ENCODE measurements at places on chromosomes 11 and 22.

GRCh38 chr22:40328546-40329456, 17.5 kb upstream of the ADSL start:
- no peak for DNase-seq

DNA sequence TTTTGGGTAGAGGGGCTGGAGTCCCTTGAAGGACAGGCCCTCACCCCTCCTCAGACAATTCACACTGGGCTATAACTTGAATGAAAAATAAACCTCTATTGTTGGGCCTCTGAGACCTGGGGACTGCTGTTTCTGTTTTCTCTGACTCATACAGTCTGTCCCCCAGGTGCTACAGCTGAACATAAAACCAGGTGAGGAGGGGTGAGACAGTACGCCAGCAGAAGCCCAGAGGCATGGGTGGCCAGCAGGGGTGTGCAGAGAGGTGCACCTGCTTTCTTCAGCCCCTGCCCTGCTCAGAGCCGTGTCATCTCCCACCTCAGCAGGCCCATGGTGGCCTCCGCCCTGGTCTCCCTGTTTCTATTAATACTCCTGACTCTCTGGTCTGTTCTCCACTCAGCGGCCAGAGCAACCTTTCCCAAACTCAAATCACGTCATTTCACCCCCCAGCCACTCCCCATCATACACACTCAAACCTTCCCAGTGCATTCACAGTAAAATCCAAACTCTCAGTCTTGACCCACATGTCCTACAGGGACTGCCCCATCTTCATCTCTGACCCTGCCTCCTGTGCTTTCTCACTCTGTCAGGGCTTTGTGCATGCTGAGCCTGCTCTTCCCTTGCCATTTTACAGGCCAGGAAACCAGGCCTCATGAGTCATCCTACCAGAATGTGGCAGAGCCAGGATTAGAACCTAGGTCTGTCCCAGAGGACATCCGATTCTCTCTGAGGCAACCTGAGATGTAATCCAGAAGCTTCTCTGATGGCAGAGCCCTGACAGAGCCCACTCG, 5.4 kb upstream of the IL2RB start:
- DNase-seq, result no peak

- DNase-seq, result no peak
Observed at GRCh38 chr22:23227380-23227779, 47.1 kb downstream of the BCR start.

GRCh38 chr22:31346255-31346732, at the start of gene PATZ1:
Gene PATZ1 (minus strand): TSS chr22:31346346. CDS start chr22:31345602, 744 bp downstream.
- DNase-seq, result peak; percentile 80

GRCh38 chr11:130144861-130145281, 14.7 kb upstream of the ST14 start:
- no peak for DNase-seq

DNA sequence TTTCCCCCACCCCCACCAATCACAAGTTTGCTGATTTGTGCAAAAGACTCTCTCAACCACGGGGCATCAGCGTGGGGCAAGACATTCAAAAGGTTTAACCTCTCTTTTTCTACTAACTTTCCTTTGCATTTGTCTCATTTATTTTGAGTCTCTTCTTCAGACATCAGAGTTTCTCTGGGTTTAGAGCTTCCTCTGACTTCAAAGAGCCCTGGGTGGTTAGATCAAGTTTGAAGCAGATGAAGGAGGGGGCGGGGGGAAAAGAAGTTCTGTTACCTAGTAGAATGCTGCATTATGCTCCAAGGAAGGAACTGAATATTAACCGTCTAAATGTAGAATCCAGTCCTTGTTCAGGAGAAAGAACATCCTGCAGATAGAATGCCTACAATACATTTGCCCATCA, 24.5 kb downstream of the GAS2 start:
- no peak for DNase-seq

DNA sequence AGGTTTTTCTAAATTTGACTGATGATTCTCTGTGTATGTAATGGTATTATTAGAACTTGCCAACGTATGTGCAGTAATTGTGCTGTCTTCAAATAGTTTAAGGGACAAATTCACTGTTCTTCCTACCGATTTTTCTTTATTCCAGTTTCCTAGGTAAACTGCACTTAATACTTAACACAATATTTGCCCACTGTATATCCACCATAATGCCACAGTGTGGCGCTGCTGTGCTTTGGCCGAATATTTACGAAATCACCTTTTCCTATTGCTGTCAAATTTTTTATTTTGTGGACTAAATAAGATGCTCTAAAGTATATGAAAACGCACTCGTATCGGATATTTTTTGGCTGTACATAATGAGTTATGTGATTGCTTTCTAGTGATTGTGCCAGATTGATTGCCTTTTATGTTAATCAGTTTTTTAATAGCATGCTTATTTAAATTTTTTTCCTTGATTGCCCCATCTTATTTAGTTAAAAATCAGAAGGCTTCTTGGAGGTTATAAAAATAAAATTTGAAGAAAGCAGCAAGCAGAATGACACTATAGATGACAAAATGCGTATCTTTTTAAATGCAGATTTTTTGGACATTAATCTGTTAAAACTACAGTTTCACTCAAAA, 10.5 kb downstream of the AASDHPPT start:
- DNase-seq, result no peak

GRCh38 chr11:66408488-66409214, 12.2 kb upstream of the NPAS4 start:
- DNase-seq, result peak; percentile 73

GRCh38 chr11:73265278-73265810, 6.8 kb upstream of the P2RY6 start:
- no peak for DNase-seq

- no peak for DNase-seq
Observed at GRCh38 chr11:47668665-47669064, 26.3 kb upstream of the MTCH2 start.

GRCh38 chr11:2099516-2100349, 39.5 kb downstream of the IGF2 start:
- no peak for DNase-seq

GRCh38 chr11:119982517-119983239, 155.2 kb downstream of the TRIM29 start:
- no peak for DNase-seq

DNA sequence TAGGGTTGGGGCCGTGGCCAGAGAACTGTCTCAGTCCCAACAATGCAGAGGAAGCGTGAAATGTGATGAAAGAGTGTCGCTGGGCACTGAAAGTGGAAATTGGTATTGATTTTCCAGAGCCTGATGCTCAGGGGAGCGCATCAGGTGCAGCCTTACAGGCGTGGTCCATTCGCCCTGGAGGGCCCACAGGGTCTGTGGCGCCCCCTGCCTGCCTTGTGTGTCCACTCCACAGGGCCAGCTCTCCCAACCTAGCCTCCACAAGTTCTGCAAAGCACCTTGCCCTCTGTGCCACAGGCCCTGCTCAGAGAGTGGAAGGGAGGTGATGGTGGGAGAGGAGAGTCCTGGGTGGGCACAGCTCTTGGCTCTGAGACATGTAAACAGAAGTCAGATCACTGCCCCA, 54.9 kb upstream of the LMO1 start:
- DNase-seq, result no peak

DNA sequence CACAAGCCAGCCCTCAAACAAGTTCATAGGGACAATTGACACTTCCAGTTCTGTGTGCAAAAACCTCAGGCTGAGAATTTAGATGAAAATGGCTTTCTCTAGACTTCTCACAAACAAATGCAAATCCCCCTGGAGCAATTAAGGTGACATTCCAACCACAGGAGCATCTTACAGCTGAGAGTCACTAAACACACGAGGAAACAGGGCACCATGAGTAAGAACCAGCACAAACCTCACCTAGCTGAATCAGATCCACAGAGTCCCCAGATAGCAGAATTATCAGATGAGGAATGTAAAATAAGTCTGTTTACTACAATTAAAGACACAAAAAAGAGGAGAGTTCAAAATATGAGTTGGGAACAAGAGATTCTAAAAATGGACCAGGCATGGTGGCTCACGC, 51.5 kb downstream of the RTL6 start:
- no peak for DNase-seq

DNA sequence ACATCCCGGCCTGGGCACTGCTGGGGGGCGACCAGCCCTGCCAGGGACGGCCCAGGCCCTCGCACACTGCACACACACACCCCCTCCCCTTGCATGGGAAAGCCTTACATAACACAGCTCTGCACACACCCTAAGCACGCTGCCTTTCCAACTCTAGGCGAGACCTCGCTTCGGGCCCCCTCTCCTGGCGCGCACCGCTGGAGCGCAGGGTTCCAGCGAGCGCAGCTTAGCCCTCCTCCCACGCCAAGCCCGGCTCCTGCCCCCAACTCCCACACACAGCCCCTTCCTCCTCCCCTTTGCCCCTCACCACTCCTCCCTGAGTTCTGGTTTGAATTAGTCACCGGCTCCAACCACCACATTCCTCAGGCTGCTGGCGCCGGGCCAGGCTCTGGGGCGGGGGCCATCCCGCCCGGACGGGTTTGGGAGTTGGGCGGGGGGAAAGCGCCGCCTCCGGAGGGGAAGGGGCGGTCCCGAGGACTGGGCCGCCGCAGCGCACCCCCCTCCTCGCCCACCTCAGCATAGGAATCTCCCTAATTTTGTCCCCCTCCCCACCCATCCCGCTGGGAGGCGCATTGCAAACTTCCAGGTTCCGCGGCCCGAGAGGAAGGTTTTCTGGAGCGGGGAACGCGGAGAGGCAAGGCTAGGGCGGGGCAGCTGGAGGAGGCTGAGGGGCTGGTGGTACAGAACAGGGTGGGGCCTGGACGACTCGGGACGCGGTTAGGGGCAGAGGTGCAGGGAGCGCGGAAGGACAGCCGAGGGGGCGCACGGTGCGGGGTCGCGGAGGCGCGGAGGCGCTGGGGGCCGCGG, 966 bp downstream of the AHNAK start:
- peak; percentile 73 for DNase-seq

DNA sequence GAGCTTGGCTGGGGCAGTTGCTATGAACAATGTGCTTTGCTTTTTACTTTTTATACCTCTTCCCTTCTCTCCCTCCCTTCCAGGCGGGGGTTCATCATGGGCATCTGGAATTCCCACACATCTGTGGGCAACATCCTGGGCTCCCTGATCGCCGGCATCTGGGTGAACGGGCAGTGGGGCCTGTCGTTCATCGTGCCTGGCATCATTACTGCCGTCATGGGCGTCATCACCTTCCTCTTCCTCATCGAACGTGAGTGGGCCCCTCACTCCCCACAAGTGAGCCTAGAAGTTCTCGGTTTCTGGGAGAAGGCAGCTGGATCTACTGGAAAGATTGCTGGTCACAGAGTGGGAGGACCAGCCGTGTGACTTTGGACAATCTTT, 17.4 kb downstream of the SLC37A2 start:
- no peak for DNase-seq

DNA sequence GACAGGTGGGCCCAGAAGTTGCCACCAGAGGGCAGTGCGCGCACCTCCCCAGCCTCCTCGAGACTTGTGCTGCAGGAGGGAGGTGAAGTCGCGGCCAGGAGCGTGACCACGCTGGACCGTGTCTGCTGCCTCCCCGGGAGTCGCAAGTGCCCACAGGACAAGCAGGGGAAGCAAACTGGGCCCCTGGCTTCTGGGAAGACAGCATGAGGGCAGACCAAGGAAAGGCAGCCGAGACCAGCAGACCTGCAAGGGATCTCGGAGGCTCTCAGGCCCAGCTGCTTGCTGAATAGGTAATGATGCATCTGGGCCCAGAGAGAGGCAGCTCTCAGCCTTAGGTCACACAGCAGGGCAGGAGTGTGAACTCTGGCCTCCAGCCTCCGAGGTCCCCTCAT, 17.0 kb upstream of the IL2RB start:
- peak; percentile 47 for DNase-seq

- DNase-seq, result no peak
Observed at GRCh38 chr11:102473543-102473942, 21.0 kb upstream of the TMEM123 start.

DNA sequence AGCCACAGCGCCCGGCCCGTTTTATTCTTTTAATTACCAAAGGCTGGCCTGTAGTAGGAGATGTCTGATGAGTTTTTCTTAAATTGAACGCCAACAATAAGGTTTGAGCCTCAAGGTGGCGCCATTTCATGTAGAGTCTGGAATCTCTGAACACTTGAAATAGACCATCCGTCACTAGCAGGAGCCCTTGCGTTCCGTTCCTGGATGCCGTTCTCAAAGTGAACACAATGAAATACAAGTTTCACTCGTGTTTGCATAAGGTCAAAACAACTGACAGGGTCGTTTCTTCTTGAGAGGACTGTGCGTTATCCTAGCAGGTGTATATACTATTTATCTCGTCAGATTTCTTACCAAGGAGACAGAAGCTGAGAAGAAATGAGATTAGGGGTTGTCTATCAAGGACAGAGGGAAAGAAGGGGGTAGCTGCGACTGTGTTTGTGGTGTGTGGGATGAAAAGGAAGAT, 18.7 kb upstream of the SCGB1D1 start:
- DNase-seq, result peak; percentile 16

- DNase-seq, result no peak
Observed at GRCh38 chr22:17284888-17285287, 65.7 kb upstream of the ADA2 start.

DNA sequence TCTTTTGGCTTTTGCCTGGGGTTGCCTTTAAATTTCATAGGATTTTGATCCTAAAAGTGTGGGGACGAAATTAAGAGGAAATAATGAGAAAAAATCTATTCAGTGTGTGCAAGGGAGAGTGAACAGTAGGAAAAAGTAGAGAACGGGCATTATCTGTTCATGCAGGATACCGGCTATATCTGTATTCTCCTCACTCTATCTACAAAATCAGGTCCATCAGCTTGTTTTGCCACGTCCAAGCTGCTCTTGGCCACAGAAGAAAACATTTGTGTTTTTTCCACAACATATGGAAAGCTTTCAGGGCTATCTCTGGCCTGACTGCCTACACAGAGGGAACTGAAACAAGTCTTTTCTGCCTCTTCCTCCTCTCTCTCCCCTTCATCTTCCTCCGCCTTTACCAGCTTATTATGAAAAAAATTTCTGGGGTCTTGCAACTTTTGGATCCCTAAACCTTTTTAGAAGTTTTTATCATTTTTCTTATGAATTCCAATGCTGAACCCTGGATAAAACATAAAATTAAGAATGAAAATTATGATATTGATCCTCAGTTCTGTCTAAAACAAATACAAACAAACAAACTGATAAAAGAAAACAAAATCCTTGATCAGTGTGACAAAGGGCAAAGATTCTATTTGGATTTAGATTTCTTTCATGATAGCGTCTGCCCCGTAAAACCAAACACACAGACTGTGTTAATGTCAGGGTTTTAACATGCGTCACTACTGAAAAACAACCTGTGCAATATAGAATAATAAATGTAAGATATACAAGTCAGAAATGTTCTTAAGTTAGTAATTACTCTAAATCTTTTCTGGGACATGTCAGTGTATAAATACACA, 219.7 kb downstream of the CNTN5 start:
- no peak for DNase-seq

GRCh38 chr22:18152519-18152918, 2.5 kb downstream of the USP18 start:
- DNase-seq, result no peak
